Activated CD8-positive, alpha-beta memory T cell treated with anti-CD3 and anti-CD28 coated beads for 48 hours (primary cell): ENCODE measurements at places on chromosomes 6 and 20.

- no peak for DNase-seq
Measured at GRCh38 chr6:14401246-14401645, 283.7 kb downstream of the CD83 start.

GRCh38 chr6:77037439-77037838 is 425.9 kb downstream of the HTR1B start:
- DNase-seq: no peak

DNA sequence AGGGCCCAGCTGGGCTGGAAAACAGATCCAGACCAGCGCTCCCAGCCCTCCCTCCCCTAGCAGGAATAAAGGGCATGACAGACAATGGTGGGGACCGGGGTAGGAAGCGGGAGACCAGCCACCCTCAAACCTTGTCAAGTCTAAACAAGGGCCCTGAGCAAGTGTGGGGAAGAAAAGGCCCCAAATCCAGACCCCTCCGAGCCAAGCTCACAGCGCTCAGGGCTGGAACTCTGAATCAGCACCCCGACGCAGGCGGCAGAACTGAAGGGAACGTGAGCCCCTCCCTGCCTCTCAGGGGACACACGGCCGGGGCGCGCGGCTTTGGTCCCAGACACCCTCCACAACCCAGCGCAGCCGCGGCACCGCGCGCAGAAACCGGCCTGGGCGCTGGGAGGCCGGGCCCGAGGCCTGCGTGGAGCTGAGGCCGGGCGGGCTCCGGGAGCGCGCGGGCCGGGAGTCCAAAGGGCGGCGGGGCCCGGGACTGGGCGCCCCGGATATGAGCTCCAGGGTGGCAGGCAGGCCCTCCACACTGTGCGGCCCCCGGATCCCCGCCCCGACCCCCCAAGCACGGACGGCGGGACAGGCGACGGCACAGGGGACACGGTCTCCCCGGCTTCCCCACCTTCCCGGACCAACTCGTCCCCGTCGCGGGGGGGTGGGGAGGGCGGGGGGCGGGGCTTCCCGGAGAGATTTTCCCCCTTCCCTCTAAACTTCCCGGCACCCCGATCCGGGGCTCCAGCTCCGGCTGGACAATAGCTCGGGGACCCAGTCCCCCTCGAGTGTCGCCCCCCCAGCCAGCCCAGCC is 641 bp downstream of the TEAD3 start:
- no peak for DNase-seq

DNA sequence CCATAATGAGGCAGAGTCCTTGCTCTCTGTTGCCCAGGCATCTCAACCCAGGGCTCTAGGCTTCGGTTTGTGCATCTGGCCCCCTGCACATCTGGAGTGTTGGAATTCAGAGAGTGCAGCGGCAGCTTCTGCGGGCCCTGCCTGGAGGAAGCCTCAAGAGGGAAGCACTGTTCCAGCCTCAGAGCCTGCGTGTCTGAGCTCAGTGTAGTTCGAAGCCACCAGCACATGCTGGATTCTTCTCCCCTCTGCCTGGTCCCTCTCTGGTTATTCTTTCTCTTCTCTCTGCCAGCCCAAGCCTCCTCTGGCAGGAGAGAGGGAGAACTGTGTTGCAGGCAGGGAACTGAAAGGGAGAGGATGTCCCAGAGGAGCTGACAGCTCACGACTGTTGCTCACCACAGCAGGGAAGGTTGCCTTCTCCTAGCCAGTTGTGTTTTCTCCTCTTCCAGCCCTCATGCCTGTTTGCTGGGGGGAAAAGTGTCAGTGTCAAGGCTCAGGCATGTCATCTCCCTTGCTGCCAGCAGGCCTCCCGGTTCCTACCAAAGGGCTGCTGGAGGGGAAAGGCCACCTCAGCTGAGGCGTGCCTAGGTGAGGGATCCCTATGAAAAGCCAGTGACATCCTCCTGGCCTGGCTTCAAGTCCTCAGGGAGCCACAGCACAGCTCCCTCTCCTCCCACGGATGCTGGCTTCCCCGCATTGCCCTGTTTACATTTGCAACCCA is 126.0 kb upstream of the LRFN2 start:
- no peak for DNase-seq

DNA sequence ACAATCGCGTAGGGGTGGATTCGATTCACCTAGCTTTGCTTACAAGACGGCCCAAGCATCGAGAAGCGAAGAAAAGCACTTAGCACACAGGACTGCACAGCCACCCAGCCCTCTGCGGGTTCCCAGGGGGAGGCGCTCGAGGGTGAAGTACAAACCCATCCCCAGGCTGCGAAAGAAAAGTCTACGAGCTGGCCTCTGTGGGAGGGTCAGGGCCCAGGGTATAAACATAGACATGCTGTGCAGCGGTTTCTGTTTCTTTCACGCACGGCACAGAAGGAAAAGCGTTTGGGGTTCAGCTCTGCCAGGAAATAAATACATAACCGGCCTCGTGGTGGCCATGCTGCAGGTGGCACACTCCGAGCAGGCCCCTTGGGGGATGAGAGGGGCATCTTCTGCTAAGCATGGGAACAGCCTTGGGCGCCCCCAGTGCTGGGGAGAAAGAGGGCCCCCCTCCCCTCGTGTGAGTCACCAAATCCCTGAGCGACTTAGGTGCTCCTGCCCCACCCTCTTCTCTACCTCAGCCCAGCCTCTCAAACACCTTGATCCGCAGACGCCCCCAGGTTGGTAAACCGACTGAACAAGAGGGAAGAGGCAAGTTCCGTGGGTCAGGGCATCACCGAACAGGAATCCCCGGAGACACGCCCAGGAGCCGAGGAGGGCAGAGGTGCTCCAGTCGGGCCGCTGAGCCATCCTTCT is 91.6 kb upstream of the RIPOR2 start:
- no peak for DNase-seq

GRCh38 chr6:101931766-101932165 is 538.3 kb downstream of the GRIK2 start:
- DNase-seq: no peak

- no peak for DNase-seq
Measured at GRCh38 chr6:115666997-115667396, 393.7 kb downstream of the FRK start.

- DNase-seq: no peak
Measured at GRCh38 chr6:143993965-143994646, 14.0 kb downstream of the PLAGL1 start.

GRCh38 chr6:150692604-150693003 is 92.9 kb downstream of the PLEKHG1 start:
- no peak for DNase-seq

DNA sequence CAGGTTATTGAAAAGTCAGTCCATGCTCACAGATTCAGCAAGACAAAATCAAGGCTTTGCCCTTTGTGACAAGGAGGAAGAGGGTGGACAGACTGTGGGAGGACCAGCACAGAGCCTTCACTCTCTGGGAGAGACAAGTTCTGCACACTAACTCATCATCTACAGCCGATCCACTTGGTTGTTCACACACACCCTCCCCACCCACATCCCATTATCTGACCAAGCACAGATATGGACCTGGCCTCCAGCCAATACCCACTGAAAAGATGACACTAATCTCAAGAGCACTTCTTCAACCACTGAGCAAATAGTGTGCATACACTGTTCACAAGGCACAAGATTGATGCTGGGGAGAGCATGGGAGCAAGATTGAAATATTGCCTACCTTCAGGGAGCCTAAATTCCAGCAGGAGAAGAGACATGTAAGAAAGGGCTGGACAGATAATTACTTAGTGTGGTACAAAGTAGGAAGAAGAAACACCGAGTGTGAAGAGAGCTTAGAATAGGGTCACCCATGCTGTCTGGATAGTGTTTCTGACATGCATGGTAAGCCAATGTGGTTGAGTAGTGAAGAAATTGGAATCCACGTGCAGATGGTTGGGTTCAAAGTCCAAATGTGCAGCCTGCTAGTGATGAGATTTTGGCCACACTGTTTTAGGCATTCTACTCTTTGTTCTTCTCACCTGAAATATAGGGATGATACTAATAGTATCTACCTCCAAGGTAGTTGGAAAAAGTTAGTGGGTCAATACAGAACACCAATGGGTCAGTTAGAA is 21.7 kb upstream of the IL17A start:
- DNase-seq: no peak

DNA sequence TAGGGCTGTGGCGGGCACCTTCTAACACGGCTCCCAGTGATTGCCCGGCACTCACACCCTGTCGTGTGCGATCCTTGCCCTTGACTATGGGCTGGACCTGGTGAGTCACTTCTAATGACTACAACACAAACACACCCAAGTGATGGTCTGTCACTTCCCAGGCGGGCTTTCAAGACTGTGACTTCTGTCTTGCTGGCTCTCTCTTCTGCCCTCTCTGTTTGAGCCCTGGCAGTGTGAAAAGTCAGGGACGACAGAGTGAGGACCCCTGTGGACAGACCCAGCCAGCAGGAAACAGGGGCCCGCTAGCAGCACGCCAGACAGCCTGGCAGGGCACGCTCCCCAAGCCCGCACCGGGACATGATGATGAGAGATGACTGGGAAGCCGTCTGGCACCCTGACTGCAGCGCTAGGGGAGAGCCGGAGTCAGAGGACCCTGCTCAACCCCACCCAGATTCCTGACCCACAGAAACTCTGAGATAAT is 43.0 kb downstream of the KIF16B start:
- DNase-seq: no peak

GRCh38 chr20:40414843-40415615 is 274.0 kb downstream of the MAFB start:
- DNase-seq: no peak
